Breast epithelium (tissue), 4 donors: ENCODE measurements at places on chromosomes 3 and 15.

- no peaks in the 10 kb centered on the region for H3K4me1 ChIP-seq
- no peaks in the 10 kb centered on the region for H3K36me3 ChIP-seq
- no peaks in the 10 kb centered on the region for H3K27me3 ChIP-seq
These were observed 3.1 kb downstream of the AP4E1 start for GRCh38 chr15:50911621-50912020.

DNA sequence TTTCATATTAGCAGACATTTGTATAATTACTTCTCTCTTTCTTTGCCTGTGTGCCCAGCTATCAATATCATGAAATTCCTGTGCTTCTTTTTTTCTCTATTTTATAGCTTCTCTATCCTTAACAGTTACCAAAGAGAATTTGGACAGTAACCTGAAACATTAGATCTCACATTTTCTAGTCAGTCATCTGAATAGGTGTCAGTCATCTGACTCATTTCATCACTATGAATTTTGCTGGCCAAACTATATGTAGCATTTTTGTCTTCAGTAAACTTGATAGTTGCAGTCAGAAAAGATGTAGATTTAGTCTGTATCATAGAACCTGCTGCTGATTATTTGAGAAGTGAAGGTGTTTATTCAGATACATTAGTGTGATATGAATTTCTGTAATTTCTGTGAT is 52.6 kb downstream of the HMG20A start:
- H3K4me3 ChIP-seq, result no peak overlapping the region
- no peaks in the 10 kb centered on the region for H3K4me1 ChIP-seq
- H3K36me3 ChIP-seq, result no peaks in the 10 kb centered on the region
- DNase-seq, result no peak

GRCh38 chr15:95857124-95857757 is 473.3 kb upstream of the NR2F2 start:
- H3K27ac ChIP-seq, result peak overlapping the region; percentile 53
- DNase-seq, result no peak

GRCh38 chr15:44720460-44721176 is 9.3 kb downstream of the B2M start:
- no peak overlapping the region for H3K4me3 ChIP-seq
- H3K4me1 ChIP-seq, result peaks cover 4% of the 10 kb centered on the region

DNA sequence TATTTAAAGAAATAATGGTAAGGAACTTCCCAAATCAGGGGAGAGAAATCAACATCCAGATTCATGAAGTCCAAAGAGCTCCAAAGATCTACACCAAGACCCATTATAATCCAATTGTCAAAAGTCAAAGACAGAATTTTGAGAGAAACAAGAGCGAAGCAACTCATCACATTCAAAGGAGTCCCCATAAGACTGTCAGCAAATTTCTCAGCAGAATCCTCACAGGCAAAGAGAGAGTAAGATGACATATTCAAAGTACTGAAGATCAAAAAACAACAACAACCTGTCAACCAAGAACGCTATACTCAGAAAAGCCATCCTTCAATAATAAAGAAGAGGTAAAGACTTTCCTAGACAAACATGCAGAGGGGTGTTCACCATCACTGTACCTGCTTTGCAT is 342.1 kb downstream of the TIGIT start:
- no peak overlapping the region for H3K4me3 ChIP-seq
- no peaks in the 10 kb centered on the region for H3K36me3 ChIP-seq
- H3K27me3 ChIP-seq, result no peaks in the 10 kb centered on the region
- no peaks in the 10 kb centered on the region for H3K4me1 ChIP-seq
- DNase-seq, result no peak

DNA sequence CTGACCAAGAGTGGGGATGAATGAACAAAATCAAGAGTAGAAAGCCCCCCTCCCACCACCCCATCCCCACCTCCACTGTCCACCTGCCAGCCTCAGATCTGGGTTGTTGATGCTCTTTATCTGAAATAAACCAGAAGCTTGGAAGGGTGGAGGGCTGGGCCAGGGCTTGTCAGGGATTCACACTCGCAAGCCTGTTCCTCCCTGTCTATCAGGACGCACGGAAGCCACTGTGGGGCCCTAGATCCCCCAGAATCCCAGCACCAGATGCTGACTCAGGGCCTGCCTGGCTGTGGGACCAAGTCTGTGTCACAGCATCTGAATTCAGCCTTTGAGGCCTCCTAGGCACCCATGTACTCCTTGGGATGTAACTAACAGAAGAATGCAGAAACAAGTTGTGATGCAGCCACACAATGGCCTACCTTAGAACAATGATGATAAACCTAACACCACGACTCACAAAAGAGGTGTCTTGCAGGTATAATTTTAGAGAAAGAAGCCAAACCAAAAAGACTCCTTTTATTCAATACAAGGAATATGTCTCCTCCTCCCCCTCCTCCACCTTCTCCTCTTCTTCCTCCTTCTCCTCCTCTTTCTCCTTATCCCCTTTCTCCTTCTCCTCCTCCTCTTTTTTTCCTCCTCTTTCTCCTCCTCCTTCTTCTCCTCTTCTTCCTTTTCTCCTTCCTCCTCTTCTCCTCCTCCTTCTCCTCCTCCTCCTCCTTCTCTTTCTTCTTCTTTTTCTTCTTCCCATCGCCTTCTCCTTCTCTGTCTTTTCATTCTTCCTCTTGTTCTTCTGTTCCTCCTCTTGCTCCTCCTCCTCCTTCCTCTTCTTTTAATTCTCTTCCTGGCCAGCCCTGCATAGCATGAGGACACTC is 234.7 kb downstream of the PLCL2 start:
- H3K27ac ChIP-seq, result no peak overlapping the region
- H3K4me1 ChIP-seq, result no peaks in the 10 kb centered on the region
- H3K27me3 ChIP-seq, result no peaks in the 10 kb centered on the region
- no peak for DNase-seq
- H3K4me3 ChIP-seq, result no peak overlapping the region

DNA sequence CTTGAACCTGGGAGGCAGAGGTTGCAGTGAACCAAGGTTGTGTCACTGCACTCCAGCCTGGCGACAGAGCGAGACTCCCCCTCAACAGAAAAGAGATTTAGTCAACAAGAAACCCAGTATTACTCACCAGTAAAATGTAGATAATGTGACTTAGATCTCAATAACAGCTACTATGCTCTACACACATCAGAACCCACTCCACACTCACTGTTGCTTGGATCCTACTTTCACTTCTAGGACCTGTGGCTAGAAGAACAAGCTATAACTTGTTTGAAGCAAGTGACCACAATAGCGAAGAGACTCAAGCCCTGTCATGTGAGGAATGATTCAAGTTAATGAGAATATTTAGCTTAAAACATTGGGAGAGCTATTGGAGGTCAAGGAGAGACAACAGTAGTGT is 100.7 kb downstream of the ANXA2 start:
- no peak for DNase-seq
- no peaks in the 10 kb centered on the region for H3K4me1 ChIP-seq
- no peaks in the 10 kb centered on the region for H3K27me3 ChIP-seq
- no peak overlapping the region for H3K27ac ChIP-seq

GRCh38 chr3:128416578-128417211 is 50.0 kb downstream of the DNAJB8 start:
- no peak for DNase-seq
- H3K4me1 ChIP-seq, result no peaks in the 10 kb centered on the region
- H3K4me3 ChIP-seq, result no peak overlapping the region
- H3K27me3 ChIP-seq, result no peaks in the 10 kb centered on the region
- H3K36me3 ChIP-seq, result no peaks in the 10 kb centered on the region
- H3K27ac ChIP-seq, result no peak overlapping the region

DNA sequence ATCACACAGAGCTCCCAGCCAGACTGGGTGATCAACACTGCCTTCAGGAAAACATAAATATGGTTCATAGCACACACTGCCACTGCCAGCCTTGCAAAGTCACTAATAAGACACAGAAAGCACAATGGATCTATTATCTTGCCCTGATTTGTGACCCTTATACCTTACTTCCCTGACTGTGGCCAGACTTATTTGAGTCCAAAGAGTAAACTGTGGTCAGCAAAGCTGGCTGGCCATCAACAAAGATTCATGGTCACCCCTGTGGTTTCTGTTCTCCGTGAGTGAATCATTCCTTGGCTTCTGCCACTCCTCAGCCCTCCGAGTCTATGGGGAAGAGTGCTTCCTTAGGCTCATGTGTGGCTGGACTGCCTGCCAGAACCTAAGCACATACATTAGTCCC is 437.7 kb downstream of the RAP2B start:
- no peaks in the 10 kb centered on the region for H3K36me3 ChIP-seq
- H3K27ac ChIP-seq, result no peak overlapping the region
- no peaks in the 10 kb centered on the region for H3K4me1 ChIP-seq
- no peak for DNase-seq
- no peaks in the 10 kb centered on the region for H3K27me3 ChIP-seq
- H3K4me3 ChIP-seq, result no peak overlapping the region

- peak overlapping the region; percentile 85 for H3K4me3 ChIP-seq
- no peaks in the 10 kb centered on the region for H3K36me3 ChIP-seq
- no peaks in the 10 kb centered on the region for H3K27me3 ChIP-seq
- DNase-seq, result peak; percentile 68
These were observed 27.0 kb upstream of the SFMBT1 start for GRCh38 chr3:53072653-53073552.

DNA sequence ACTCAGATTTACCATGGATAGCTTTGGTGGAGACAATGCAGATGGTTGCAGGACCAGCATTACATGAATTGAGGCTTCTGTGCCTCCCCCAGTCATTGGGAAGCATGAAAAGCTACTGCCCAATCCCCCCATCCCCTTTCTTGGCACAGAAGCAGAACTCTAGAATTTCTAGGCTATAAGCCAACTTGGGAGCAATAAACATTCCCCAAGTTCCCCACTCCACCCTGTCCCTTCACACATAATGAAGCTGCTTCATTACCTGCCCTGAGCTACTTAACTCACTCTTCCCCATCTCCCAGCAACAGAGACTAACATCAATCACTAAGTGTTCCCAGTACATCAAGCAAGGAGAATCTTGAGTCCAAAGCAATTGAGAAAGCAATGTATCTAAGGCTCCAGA is 164.5 kb downstream of the RORA start:
- H3K4me1 ChIP-seq, result peaks cover 8% of the 10 kb centered on the region
- H3K4me3 ChIP-seq, result no peak overlapping the region
- no peaks in the 10 kb centered on the region for H3K27me3 ChIP-seq
- no peak for DNase-seq

GRCh38 chr3:101340591-101340990 is 20.2 kb upstream of the IMPG2 start:
- no peak overlapping the region for H3K27ac ChIP-seq
- no peaks in the 10 kb centered on the region for H3K4me1 ChIP-seq
- H3K27me3 ChIP-seq, result no peaks in the 10 kb centered on the region
- H3K36me3 ChIP-seq, result no peaks in the 10 kb centered on the region
- DNase-seq, result no peak
- no peak overlapping the region for H3K4me3 ChIP-seq

GRCh38 chr15:33019354-33019981 is 175.0 kb downstream of the FMN1 start:
- no peak for DNase-seq
- no peaks in the 10 kb centered on the region for H3K36me3 ChIP-seq
- H3K4me1 ChIP-seq, result peaks cover 6% of the 10 kb centered on the region
- H3K27me3 ChIP-seq, result no peaks in the 10 kb centered on the region
- H3K27ac ChIP-seq, result no peak overlapping the region

DNA sequence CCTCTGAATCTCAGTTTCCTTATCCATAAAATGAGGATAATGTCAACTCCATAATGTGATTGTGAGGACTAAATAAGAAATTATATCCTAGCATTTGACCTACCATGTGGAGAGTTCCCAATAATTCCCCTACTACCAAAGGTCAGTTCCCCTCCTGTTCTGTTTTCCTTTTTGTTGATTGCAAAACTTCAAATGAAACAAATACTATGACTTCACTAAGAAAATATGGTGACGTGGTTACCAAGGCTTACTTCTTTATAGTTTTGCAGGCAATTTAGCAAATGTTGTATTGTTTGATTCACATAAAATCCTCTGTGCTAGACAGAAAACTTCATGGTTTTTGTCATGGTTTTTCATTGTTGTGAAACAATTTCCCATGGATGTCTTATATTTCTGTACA is 153.8 kb upstream of the RORA start:
- no peaks in the 10 kb centered on the region for H3K27me3 ChIP-seq
- DNase-seq, result no peak
- no peaks in the 10 kb centered on the region for H3K36me3 ChIP-seq
- no peak overlapping the region for H3K27ac ChIP-seq
- no peak overlapping the region for H3K4me3 ChIP-seq

- no peaks in the 10 kb centered on the region for H3K36me3 ChIP-seq
- no peak overlapping the region for H3K4me3 ChIP-seq
- H3K27ac ChIP-seq, result no peak overlapping the region
- DNase-seq, result no peak
- H3K27me3 ChIP-seq, result no peaks in the 10 kb centered on the region
These were observed 318.6 kb downstream of the PLOD2 start for GRCh38 chr3:145842294-145842902.

- H3K36me3 ChIP-seq, result no peaks in the 10 kb centered on the region
- no peak for DNase-seq
- H3K27me3 ChIP-seq, result no peaks in the 10 kb centered on the region
- no peaks in the 10 kb centered on the region for H3K4me1 ChIP-seq
These were observed 29.8 kb downstream of the RARB start for GRCh38 chr3:25457671-25458419.

GRCh38 chr15:92429378-92430068 is 35.8 kb downstream of the ST8SIA2 start:
- no peak overlapping the region for H3K4me3 ChIP-seq
- H3K36me3 ChIP-seq, result no peaks in the 10 kb centered on the region
- H3K27me3 ChIP-seq, result no peaks in the 10 kb centered on the region
- no peaks in the 10 kb centered on the region for H3K4me1 ChIP-seq
- no peak for DNase-seq
- no peak overlapping the region for H3K27ac ChIP-seq

DNA sequence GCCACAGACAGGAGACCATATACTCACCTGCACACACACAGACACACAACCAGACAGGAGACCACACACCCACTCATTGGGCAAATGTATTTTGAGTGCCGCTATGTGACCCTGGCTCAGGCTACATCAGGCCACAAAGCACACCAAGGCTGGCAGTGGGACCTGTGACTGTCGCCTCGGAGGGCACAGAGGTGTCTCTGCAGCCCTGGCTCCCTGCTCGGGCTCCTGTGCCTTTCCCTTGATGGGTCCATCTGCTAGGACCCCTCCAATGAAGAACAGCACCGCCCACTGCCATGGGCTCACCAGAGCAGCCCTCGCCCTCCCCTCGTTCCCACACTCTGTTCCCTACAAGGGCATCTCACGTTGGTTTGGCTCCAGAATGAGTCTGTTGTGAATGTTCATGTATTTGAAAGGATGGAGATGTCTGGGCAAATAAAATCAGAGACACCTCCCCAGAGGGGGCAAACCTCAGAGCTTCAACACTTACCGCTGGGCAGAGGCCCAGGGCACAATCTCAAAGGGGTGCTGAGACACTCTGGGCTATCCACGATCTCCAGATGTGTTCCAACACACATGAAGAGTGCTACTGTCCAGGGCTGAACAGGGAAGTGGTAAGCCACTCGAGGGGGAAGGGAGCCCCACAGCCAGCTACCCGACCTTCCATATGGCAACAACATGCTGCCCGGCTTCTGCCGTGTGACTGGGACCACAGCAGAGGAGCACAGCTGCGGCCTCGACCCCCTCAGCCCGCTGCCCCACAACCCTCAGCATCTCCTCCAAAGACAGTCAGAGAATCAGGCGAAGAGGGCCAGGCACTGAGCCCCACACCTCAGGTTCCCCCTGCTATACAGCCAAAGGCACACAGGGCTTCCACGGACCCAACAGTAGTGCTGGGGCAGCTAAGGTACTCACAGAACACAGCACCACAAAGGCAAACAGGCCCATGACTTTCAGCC is 74.9 kb downstream of the OCA2 start:
- H3K4me3 ChIP-seq, result no peak overlapping the region
- no peaks in the 10 kb centered on the region for H3K27me3 ChIP-seq
- no peak overlapping the region for H3K27ac ChIP-seq
- no peaks in the 10 kb centered on the region for H3K4me1 ChIP-seq
- no peak for DNase-seq

- H3K36me3 ChIP-seq, result no peaks in the 10 kb centered on the region
- no peaks in the 10 kb centered on the region for H3K4me1 ChIP-seq
- H3K27ac ChIP-seq, result peak overlapping the region; percentile 67
- H3K27me3 ChIP-seq, result no peaks in the 10 kb centered on the region
These were observed 393.5 kb upstream of the TBL1XR1 start for GRCh38 chr3:177590826-177591225.
